Head of caudate nucleus (tissue), 42 donors: ENCODE measurements at places on chromosomes 2 and 18.

GRCh38 chr2:212549463-212549862 lies 10.9 kb upstream of the ERBB4 start:
- no peak for DNase-seq

- DNase-seq, result no peak
These were observed 156.4 kb downstream of the PPP1R1C start for GRCh38 chr2:182142062-182142461.

GRCh38 chr2:174824068-174824467 lies 59.8 kb upstream of the CHRNA1 start:
- DNase-seq, result no peak

GRCh38 chr2:189116087-189116486 lies 63.5 kb downstream of the COL5A2 start:
- no peak for DNase-seq

- DNase-seq, result no peak
These were observed 166.8 kb upstream of the CHAC2 start for GRCh38 chr2:53600815-53601214.

DNA sequence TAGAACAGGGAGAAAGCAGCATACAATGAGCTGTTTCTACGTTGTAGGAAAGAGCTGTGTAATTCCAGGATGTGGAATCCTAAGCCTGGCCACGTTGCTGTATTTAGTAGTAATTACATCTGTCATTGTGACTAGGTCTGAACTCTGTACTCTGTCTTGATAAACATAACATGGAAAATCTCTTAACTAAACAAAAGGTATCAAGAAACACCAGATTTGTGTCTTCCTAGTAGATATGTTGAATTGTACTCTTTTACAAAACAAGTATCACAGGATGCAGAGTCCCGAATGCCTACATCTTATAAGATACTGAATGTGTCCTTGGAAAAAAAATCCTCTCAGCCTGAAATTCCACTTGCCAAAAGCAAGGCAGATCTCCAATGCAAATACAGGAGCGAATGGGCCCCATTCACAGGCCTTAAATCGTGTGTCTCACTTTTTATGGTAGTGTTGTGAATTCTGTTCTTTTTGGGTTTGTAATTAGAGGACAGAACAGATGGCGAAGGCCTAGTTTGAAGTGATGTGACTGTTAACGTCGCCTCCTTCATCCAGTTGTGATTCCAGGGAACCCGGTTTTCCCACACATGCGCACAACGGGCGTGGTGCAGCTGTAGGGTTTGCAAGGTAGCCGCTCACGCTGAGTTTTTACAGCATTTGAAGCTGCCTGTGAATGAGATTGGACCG lies 246.5 kb downstream of the GBX2 start:
- no peak for DNase-seq

DNA sequence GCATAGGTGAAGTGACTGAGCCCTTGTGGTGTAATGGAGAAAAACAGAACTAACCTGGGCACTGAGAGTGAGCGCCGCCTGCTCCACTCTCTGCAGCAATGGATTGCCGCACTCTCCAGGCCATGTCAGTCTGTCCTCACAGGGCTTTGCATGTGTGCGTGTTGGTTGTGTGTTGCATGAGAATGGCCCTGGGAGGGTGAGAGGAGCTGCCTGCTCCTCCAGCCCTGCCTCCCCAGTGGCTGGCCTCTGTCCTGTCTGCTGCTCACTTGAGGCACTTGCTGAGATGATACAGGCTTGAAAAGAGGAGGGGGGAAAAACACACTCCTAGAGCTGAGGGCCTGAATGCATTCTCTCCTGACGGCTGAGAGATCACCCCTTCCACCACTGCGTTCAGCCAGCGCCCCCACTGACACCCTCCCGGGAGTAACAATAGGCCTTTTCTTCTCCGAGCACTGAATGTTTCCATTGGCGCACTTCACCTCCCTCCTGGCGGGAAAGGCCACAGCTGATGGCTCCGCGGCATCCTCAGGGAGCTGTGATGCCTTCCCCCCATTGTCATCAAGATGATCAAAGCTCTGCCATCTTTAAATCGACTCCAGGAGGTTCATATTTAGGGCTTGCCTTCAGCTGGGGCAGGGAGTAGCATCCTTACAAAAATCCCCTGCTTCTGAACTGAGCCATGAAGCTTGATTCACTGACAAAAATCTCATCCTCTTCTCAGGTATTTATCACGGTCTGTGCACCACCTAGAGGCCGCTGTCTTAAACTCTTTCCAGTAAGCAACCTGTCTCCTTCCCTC lies 49.9 kb upstream of the DAPL1 start:
- DNase-seq, result peak; percentile 64

- DNase-seq, result no peak
These were observed 11.6 kb downstream of the CAPG start for GRCh38 chr2:85398426-85399182.
